ENCODE measurements at places on chromosomes 5 and 9. TPM values are rescaled to one million over a fixed set of nuclear protein-coding genes. Genes with fewer than 3 reads are reported as not detected.

Gene TAL2
- not detected for total RNA-seq

Gene CDC20B
- total RNA-seq: not detected

Gene ZNF354C
- 4.0 TPM for total RNA-seq

GRCh38 chr9:136542241-136543040 lies 3.4 kb downstream of the NOTCH1 start:
- DNase-seq: no peak

DNA sequence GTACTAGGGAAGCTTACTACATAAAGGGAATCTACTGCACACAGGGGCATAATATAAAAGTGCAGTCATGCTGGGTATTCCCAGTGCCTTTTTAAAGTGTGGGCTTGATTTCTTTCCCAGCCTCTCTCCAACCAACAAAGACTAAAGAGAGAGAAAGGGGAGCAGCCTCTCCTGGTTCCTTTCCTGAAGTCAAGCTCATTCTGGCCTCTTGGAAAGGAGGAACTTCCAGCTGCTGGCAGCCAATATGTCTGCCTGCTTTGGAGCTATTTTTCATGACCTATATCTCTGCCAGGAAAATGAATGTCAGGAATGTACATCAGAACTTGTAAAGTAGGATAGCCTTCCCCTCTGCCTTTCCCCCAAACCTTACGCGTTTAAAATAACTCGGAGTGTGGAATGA lies 57.1 kb downstream of the RAB3C start:
- DNase-seq: no peak

- no peak for DNase-seq
Observed at GRCh38 chr5:107389775-107390148, 281.0 kb downstream of the EFNA5 start.

GRCh38 chr5:147732291-147732883 lies 50.1 kb downstream of the JAKMIP2 start:
- DNase-seq: no peak

- no peak for DNase-seq
Observed at GRCh38 chr5:82309091-82309531, 31.0 kb upstream of the RPS23 start.

DNA sequence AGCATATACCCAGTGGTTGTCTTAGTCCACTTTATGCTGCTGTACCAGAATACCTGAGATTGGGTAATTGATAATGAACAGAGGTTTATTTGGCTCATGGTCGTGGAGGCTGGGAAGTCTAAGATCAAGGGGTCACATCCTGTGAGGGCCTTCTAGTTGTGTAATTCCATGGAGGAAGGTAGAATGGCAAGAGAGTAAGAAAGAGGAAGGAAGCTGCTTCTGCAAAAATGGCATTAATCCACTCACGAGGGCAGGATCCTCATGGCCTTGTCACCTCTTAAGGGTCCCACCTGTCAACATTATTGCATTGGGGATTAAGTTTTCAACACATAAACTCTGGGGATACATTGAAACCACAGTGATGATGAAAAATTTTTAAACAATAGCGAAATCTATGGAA lies 17.0 kb downstream of the BTNL8 start:
- no peak for DNase-seq
